ENCODE measurements at places on chromosomes 6 and 20. TPM values are rescaled to one million over a fixed set of nuclear protein-coding genes. Genes with fewer than 3 reads are reported as not detected.

The HSPA1A gene
- total RNA-seq: 35.6 TPM

The VARS1 gene
- total RNA-seq: 88.6 TPM

The ZSCAN31 gene
- total RNA-seq: 0.98 TPM

The COQ3 gene
- total RNA-seq: 9.4 TPM

The E2F1 gene
- total RNA-seq: 5.5 TPM

The CASS4 gene
- total RNA-seq: 0.20 TPM

The DDX43 gene
- total RNA-seq: 0.39 TPM

The TGM2 gene
- 5.3 TPM for total RNA-seq

The ZSCAN16 gene
- total RNA-seq: 2.2 TPM

The SLC22A1 gene
- 1.5 TPM for total RNA-seq

The ENPP3 gene
- total RNA-seq: not detected

The SYCP2 gene
- total RNA-seq: 0.37 TPM

The FRK gene
- total RNA-seq: under 0.01 TPM

The ANKRD66 gene
- not detected for total RNA-seq

The NKX2-4 gene
- not detected for total RNA-seq

The GINM1 gene
- 53.6 TPM for total RNA-seq

The NFATC2 gene
- total RNA-seq: under 0.01 TPM

The FOXA2 gene
- total RNA-seq: not detected

Measured in subcutaneous preadipocyte (primary cell).